ENCODE measurements at places on chromosomes 5 and 9.

GRCh38 chr5:80777347-80778287 is 122.8 kb upstream of the DHFR start:
- no peak for DNase-seq

DNA sequence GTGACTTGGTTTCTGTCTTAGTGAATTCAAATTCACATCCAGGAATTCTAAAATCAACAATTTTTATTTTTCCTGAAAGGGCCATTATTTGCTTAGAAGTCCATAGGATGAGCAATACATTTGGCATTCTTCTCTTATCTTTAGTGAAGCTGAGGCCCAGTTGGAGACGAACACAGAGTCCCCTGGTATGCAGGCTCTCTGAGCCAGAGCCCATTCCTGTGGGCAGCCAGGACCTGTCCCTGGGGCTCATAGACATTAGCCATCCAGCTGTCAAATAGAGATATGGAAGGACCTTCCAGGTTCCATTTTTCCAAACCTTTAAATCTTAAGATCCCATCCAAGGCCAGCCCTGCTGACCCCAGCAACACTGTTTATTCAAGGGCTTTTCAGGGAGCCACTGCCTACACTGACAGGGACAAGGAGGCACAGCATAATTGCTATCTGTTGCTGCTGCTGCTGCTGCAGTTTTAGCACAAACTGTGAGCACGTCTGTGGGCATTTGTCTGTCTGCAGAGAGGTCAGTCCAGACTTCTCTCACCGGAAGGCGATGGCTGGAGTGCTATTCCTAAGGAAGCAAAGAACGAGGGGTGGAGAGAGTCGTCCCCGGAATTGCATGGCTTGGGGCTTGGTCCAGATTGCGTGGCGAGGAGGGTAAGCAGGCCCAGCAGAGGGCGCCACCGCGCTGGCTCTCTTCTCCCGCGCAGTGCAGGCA is 639.0 kb downstream of the CCDC171 start:
- no peak for DNase-seq

DNA sequence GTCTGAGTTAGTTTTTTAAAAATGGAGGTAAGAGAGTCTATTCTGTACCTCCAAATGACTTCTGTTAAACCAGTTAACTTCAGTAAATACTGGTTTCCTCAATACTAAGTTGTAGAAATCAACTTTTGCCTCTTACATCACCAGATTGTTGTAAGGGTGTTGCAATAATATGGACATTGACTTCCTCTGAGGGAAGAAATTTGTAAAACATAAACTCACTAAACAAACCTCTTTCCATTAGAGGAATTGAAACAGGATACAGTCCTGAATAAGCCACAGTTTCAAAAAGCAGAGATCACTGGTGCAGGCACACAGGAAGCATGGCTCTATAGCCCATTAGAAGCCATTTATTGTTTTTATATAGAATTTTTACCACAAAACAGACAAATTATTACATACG is 32.7 kb upstream of the SLCO6A1 start:
- DNase-seq: no peak

GRCh38 chr5:78983601-78984438 is 1.3 kb downstream of the ARSB start:
- no peak for DNase-seq

- DNase-seq: no peak
Measured at GRCh38 chr5:110751902-110752762, 13.3 kb downstream of the SLC25A46 start.

- DNase-seq: no peak
Measured at GRCh38 chr9:34503406-34503805, 19.4 kb downstream of the ENHO start.

DNA sequence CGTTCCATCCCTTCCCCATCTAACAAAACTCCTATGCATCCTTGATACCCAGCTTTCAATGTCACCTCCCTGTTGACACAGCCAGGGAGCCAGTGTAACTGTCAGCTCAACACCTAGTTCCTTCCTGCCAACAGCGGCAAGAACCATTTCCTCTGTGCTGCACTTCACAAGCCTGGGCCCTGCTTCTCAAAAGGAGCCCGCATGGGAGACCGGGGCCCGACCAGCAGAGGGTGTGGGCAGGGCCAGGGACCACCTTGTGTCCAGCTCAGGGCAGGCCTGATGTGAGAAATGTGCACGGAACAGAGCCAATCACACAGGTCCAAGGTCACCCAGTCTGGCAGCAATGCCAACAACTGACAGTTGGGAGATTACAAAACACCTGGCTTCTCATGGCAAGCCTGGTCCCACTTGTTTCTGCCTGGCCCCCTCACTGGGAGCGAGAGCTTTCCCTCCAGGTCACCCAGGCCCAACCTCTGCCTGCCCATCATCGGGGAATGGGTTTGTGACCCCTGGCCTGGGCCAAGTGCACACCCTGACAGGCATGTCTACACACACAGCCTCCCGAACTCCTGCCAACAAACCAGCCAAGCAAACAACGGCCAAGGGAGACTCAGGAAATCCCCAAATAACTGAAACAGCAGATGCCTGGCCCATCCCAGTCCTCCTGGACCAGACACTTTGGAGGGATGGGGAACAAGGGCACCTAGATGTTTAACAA is 3.1 kb downstream of the RNF44 start:
- no peak for DNase-seq

DNA sequence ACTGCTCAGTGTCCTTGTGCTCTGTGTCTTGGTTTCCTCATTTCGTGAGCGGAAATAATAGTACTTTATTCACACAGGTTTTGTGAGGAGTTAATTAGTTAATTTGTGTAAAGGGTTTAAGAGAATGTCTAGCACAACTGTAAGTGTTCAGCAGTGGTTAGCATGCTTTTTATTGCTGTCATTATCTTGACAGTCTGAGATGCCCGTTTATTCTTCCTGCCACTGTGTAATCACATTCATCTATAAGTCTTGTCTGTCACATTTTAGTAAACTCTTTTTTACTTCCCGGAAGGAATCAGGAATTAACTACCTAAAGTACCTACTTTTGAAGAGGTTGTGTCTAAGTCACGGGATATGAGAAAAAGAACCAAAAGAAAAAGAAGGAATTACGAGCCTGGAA is 38.0 kb downstream of the IQGAP2 start:
- no peak for DNase-seq

DNA sequence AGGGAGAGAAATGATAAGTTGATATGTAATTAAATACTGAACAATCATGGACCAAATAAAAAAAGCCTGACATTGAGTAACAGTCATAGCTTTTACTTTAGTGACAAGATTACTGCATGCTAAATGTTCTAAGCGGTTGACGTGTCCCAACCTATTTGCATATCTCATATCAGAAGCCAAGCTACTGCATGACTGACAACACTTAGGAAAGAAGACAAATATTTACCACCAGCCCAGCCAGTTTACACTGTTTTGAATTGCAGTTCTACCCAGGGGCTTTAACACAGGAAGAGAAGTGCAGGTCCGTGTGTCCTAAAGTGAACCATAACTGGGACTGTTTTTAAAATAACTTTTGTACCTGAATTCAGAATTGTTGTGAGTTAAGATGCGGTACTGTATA is 219.9 kb downstream of the PRDM9 start:
- DNase-seq: no peak

DNA sequence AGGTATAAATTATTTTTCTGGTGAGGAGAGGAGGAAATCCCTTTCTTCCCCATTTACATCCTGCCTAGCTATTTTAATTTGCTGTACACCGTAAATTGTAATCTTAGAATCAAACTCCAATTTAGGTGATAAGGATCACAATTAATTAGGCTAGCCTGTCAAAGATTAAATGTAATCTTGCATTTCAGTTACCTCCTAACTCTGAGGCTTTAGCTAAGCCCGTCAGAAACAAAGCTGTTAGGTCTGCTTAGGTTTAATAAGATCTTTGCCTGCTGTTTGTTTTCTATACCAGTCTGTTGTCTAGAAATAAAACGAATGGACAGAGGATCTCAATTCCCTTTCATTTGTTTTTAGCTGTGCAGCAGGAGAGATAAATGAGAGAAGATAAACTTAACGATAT is 51.5 kb downstream of the PIK3R1 start:
- no peak for DNase-seq

GRCh38 chr5:154386952-154387629 is 58.7 kb upstream of the SAP30L start:
- DNase-seq: no peak

- DNase-seq: no peak
Measured at GRCh38 chr5:6490246-6490645, 41.6 kb downstream of the UBE2QL1 start.

DNA sequence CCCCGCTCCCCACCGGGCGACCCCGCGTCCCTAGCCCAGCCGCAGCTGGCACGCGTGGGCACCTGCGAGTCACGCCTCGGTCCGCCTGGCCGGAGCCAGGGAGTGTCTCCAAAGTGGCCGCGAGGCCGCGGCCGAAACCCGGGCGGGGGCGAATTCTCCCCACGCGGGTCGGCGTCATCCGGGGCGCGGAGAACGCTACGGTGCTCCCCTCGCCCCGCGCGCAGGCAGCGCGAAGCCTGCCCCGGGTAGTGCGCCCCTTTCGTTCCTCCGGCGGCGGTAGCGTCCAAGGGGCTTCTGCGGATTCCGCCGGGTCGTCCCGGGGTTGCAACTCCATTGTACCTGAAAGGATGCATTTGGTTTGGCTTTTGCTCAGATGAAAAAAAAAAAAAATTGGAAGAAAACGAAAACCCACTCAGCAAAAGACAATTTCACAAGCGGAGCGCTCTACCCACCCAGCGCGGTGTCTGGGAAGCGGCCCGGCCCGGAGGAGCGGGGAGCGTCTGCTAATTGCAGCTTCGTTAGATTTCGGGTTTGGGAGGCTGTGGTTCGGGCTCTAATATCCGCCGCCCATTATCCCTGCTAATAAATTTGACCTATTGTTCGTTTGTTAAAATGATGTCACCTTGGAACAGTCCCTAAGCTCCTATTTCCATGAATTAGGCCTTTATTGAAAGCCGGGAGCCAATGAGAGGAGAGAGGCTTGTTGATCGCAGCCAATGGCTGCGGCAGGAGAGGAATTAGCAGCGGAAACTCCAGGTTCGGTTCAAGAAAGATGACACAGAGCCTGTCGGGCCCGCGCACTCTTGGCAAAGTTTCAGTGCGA is at the start of gene TLX3:
Gene TLX3, plus strand, starts transcription at position 796 of the 823 bp plus-strand sequence. CDS start 118 bp downstream, outside the sequence.
- DNase-seq: no peak

- no peak for DNase-seq
Measured at GRCh38 chr5:131814990-131815389, 18.2 kb upstream of the FNIP1 start.

DNA sequence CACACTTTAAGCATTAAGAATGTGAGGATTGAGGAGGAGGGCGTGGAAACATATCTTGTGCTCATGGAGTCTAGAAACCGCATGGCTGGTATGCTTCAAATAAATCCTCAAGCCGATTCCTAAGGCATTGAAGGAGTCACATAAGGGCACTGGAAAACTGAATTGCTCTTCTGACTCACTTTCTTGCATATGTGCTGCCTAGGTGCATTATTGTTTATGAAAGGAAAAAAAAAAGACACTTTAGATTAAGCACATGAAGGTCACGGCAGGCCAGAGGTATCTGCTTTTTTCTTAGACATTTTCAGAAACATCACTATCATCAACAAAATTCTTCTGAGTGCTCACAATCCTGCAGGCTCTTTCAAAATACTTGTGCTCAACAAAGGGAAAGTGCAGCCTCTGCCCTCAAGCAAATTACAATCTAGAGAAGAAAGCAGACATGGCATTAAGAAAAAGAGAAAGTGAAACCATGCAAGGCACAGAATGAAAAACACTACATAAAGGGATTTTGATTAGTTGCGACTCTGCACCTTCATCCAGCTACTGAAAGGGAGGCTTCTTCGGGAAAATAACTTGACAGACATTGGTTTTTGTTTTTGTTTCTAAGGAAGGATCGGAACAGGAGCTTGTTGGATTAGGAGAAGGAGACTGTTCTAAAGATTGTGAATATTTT is 2117.6 kb downstream of the MAT2B start:
- no peak for DNase-seq

GRCh38 chr5:136193322-136193935 is 467 bp upstream of the SMIM32 start:
- no peak for DNase-seq

- no peak for DNase-seq
Measured at GRCh38 chr5:143495110-143495509, 91.6 kb upstream of the NR3C1 start.

DNA sequence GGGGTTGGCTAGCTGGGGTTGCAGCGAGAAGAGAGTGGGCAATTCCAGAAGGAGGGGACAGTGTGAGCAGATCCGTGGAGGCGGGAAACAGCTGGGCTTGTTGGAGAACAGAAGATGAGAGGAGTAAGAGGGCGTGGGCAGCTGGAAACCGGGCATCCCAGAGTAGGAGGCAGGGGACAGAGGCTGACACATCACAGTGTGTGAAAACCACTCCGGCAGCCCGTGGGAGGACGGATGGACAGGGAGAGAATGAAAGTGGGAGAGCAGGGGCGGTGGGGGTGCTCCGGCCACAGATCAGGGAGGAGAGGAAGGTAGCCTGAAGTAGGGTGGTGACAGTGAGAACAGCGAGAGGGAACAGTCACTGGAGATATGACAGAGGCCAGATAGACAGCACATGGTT is 8.3 kb upstream of the PSMB7 start:
- DNase-seq: no peak

GRCh38 chr9:35164711-35165110 is 2.9 kb downstream of the UNC13B start:
- DNase-seq: no peak

- no peak for DNase-seq
Measured at GRCh38 chr5:168752416-168753190, 173.4 kb upstream of the PANK3 start.

- DNase-seq: no peak
Measured at GRCh38 chr9:107161338-107161737, 121.7 kb upstream of the RAD23B start.

DNA sequence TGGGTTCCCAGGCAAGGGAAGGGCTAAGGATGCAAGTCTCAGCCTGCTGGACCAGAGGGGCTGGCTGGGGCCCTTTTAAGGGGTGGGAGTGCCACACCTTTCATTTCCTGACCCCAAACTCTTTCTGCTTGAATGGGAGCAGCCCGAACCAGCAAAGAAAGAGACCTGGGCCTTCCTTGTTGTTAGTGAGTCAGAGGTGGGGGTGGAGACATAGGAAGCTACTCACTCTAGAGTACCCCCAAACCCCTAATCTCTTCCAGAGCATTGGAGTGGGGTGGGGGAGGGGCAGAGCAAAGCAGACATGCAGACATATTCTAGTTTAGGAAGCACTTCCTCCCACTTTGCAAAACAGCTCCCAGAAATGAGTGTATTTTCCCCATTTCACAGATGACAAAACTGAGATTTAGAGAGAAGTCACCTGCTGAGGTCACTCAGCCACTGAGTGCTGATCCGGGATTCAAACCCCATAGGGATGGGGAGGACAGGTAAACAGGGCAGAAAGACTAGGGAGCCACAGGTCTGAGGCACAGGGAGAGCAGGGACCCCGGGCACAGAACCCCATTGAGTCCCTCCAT is 6.0 kb upstream of the AQP3 start:
- DNase-seq: no peak

DNA sequence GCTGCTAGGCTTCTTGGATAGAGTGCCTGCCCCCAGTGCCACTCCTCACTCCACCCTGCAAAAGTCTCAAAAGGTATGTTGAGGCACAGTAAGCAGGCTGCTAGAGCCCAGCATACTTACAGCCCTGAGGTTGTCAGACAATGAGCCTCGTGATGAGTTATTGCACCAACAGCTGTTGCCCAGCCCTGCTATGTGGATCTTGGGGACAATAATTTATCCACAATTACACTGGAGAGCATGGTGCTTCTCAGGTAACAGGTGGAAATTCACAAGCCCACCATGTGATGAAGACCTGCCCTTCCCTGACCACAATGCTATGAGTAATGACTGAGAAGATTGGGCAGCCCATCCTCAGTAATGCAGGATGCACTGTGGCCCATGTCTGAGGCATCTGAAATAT is 36.5 kb downstream of the KCNIP1 start:
- no peak for DNase-seq

GRCh38 chr9:2765250-2765880 is 48.1 kb downstream of the KCNV2 start:
- DNase-seq: no peak

GRCh38 chr5:155089643-155090042 is 76.1 kb downstream of the KIF4B start:
- DNase-seq: no peak

Measured in stimulated activated CD4-positive, alpha-beta T cell treated with anti-CD3 and anti-CD28 coated beads, Interleukin-1b, Interleukin-23, amount 100 ng/mL, for 1 hour (primary cell).